ENCODE measurements at places on chromosomes 1 and 21.
A peak's percentile ranks its signal among the peaks of the same experiment; 100 is the strongest.

- no peak for DNase-seq
Observed at GRCh38 chr1:207810606-207811295, 58.9 kb downstream of the CD46 start.

- DNase-seq, result peak; percentile 86
Observed at GRCh38 chr1:151130987-151131586, 15.3 kb downstream of the SEMA6C start.

DNA sequence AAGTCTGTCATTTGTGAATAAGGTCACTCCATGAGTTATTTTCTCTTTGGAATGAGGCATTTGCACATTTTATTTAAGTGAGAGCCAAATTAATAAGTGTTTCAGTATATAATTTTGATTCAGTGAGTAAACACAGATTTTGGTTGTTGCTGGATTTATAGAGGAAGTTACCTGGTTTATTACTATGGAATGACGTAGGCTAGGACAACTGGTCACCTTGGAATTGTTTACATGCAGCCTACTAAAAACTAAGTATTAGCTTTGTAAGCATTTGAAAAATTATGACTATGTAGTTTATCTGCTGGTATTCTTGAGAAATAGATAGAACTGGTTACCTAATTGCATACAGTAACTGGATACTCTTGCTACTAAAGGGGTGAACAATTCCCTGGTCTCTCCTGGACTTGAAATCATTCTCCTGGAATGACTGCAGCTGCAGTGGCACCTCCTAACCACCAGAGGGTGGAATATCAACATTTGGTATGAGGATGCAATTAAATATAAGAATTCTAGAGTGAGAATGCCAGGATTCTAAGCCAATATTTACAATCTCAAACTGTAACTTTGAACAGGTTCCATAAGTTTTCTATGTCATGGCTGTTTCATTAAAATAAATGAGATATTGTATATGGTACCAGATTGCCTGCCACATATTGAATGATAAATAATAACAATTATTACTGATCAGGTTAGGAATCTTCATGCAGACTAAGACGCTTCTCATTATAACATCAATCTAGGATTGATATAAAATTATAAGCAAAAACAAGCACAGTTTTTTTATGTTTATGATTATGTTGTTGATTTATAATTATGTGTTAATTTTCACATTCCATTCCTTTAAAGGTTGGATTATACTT is 3.5 kb upstream of the KRTAP27-1 start:
- DNase-seq, result no peak

DNA sequence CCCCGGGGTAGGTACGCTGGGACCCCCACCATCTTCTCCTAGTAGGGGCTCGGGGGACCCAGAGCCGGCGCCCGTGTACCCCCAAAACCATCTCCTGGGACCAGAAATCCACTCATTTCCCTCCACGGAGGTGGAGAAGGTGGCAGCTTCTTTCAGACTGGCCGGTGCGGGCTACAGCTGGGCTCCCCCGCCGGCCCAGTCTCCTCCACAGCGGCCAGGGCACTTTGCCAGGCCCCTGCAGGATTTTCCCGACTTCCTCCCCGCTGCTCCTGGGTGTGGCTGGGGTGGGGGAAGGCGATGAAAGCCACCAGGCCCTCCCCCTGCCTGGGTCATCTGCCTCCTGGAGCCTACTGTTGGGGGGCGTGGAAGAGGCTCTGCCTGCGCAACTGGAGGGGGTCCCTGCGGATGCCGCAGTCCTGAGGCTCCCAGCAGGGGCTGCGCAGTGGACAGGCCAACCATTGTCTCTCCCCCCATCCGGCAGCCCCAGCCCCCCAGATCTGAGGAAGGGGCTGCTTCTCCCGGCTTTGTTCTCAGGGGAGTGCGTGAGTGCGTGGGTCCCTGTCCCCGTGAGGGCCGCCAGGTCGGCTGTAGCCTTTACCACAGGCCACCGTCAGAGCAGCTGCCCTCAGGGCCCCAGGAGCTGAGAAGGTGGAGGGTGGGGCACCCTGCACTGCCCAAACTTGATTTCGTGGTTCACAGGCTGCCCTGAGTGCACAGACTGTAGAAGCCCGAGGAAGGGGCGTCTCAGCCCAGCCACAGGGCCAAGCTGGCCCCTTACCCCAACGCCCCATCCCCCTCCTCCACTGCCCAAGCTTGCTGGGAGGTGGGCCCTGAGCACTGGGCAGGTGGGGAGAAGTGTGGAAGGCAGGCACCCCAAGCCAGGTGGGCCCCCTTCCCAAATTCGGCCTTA is 1.3 kb downstream of the AGRN start:
- no peak for DNase-seq

DNA sequence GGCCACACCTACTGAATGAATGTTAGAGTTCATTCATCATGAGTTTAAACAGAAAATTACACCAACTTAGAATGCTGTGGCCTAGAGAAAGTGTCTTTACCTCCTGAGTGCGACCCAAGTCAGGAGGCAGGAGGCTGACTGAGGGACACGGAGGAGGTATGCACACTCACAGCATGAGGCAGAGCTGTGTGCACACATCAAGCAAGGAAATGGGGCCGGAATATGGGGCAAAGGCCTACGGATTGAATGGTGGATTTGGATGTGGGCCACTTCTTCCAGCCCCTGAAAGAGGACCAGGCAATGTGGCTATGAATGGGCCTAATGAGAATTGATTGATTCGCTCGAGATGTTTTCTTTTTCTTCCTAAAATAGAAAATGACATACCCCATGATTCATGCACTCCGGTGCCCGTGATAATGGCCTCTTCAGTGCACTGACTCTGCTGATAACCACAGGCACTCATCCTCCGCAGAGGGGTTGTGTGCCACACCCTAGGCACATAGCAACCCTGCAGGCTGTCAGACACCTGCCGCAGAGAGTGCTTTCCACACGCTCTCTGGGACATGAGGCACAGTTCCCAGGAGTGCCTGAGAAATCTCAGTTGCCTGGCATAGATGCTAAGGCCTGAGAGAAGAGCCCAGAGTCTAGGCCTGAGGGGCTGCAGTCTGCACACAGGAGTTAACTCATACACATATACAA is 155.5 kb downstream of the GLUL start:
- no peak for DNase-seq

DNA sequence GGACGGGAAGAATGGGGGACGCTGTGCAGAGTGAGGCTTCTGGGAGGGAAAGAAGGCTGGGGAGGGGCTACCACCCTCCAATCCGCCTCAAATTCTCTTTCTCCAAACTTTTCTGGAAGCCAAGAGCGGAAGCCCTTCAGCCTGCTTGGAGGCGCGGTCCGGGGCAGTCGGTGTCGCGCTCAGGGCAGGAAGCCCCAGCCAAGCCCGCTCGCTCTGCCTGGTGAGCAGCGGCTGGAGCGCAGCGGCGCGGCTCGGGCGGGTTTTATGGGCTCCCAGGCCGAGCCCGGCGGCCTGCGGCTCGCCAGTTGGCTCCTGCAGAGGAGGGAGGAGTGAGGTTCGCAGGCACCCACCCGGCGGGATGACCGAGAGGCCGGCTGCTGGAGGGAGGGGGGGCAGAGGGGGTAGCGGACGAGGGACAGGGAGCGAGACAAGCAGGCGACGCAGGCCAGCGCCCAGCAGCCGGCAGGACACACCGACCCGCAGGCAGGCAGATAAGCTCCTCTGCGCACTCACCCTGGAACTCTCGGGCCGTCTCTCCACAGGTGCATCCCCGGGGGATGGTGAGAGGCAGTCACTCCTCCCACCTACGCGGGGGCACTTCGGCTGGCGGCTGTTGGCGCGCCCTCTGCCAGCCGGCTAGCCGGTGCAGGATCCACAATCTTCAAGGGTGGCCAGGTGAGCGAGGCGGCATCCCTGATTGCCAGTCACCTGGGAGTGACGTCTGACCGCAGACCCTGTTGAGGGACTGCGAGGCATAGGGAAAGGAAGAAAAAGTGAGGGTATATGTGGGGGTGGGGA is at the start of gene AVPR1B:
Gene AVPR1B (minus strand): TSS at position 238 of the 798 bp plus-strand sequence. CDS start 498 bp downstream, outside the sequence.
- peak; percentile 16 for DNase-seq

- DNase-seq, result no peak
Observed at GRCh38 chr1:24861821-24862727, 68.0 kb downstream of the RUNX3 start.

DNA sequence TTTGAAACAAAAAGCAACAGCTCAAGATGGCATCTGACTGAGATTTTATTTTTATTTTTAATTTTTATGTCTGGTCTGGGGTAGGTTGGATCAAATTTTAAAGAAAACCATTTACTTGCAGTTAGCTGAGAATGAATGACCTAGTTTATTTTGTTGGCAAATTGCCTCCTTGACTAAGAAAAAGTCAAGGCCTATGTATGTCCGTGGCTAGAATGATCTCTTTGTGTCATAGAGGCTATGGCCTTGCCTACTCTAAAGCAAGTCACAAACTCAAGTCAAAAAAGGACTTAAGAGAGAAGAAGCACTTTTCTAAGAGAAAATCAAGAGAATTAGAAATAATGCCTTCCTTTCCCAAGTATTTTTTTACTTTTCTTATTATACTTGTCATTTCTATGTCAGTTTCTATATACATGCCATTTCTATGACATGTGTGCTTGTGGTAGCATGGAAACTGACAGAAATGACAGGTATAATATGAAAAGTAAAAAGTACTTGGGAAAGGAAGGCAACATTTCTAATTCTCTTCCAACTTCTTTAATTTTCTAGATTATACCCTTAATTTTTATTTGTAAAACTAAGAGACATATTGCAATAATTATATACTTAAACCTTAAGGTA is 136.7 kb downstream of the CENPF start:
- no peak for DNase-seq

- no peak for DNase-seq
Observed at GRCh38 chr1:179252606-179253005, 23.1 kb upstream of the ABL2 start.

DNA sequence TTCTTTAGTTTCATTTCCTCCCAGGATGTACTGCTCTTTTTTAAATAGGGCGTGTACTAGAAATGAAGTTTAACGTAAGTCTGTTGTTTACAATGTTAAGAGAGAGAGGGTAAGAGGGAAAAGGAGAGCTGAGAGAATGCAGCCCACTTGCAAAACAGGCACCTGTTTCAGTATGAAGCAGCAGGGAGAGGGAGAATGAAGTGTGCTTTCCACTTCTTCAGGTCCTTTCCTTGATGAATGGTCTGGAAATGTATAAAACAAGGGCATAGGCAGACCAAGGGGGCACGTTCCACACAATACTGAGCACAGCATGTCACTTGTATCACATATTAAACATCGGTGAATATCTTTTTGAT is 2.0 kb downstream of the KCNA3 start:
- DNase-seq, result peak; percentile 58

DNA sequence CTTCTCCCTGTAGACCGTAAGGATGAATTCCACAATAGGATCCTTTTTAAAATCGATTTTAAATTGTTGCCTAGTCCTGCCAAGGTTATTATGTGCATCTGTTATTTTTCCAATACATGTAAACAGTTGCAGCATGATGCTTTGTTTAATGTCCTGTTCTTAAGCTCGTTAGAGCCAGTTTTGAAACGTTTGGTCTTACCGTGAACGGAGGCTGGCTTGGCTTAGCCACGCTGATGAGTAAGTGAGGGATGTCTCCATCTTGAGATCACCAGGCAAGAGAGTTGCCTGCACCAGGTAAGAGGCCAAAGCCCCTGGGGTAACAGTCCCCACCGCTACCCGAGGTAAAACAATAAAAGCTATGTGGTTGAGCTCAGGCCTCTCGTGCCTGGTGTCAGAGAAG is 17.3 kb downstream of the CSTB start:
- no peak for DNase-seq

GRCh38 chr21:37324558-37324957 is 42.0 kb upstream of the DYRK1A start:
- no peak for DNase-seq

- DNase-seq, result no peak
Observed at GRCh38 chr1:157145076-157145475, 6.9 kb upstream of the ETV3 start.

DNA sequence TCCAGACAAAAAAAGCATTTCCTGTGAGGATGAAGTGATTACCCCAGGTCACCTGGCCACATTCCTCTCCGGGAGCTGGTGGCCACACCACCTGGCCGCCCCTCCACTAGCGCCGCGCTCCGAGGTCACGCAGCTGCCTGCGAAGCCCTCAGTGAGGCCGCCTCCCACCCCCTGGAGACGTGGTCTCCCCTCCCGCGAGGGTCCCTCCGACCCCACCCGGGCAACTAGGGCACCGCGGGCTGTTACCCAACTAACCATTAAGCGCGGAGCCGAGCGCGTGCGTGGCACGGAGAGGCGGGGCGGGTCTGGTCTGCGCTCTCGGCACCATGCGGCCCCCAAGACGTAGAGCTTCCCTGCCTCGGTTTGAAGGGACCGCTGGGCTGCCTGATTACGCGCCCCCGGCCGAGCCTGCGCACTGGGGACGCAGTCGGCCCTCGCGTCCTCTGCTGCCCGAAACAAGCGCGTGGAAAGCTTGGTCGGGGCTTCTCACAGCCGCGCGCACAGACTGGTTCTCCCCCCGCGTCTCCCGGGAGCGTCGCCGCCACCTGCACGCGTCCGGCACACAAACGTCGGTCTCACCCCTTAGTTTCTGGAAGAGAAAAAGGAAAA is 106.5 kb downstream of the SLC16A1 start:
- no peak for DNase-seq

- no peak for DNase-seq
Observed at GRCh38 chr1:225953315-225953714, 12.3 kb upstream of the LEFTY2 start.

GRCh38 chr21:41338455-41338854 is 21.9 kb downstream of the FAM3B start:
- DNase-seq, result no peak

- DNase-seq, result no peak
Observed at GRCh38 chr1:59486615-59487014, 189.7 kb downstream of the FGGY start.

DNA sequence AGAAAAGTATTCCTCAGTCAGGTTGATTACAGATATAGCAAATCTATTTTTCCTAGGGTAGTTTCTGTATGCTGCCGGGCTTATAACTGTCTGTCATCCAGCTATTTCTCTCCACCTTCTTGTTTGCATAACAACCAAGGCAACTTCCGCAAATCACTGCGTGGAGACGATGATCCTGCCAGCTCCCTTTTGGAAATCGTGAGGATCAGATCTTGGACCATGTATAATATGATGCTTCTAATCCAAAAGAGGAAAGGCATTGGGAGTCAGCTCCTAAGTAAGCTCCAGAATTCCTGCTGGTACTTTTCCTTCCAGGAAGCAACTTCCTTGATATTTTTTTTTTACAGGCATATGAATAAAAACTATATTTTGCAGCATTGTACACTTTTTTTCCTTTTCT is 445 bp upstream of the RGS4 start:
- DNase-seq, result no peak

DNA sequence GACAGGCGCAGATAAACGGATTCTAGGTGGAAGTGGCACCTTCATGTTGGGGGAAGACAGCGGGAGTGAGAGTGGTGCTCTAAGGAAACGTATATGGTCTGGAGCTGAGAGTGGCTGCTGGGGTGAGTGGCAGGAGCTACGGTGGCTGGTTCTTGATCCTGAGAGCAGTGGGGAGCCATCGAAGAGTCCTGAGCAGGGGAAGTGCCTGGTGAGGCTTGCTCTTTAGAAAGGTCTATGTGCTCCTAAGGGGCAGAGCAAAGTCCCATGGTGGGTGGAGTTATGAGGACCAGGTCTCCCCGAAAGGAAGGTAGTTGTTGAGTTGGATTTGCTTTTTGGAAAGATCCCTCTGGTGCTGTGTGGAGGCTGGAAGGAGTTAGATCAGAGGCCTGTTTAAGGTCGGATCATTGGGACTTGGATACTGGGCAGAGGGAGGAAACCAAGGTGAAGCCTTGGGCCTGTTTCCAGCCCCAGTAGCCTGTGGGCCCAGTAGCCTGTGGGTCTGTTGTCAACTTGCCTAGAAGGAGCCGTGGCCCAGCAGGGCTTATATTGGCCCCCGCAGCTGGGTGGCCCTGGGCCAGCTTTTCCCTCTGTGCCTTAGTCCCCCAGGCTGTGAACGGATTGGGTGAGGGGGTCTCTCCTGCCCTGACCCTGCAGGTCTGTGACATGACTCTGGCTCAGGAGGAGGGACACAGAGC is 33.0 kb downstream of the ACOT11 start:
- no peak for DNase-seq

- no peak for DNase-seq
Observed at GRCh38 chr1:81439046-81439823, 361.5 kb upstream of the ADGRL2 start.

All from CD4-positive, alpha-beta T cell treated with Interferon gamma for 1 hour (primary cell).